ENCODE measurements at places on chromosomes 2 and 18.

- no peak for DNase-seq
Observed at GRCh38 chr18:51617572-51618260, 420.2 kb upstream of the MEX3C start.

- no peak for DNase-seq
Observed at GRCh38 chr2:134501476-134502091, 217.2 kb downstream of the TMEM163 start.

- peak; percentile 40 for DNase-seq
Observed at GRCh38 chr18:79522451-79523205, 126.9 kb downstream of the NFATC1 start.

- DNase-seq, result no peak
Observed at GRCh38 chr2:29567906-29568520, 353.4 kb downstream of the ALK start.

DNA sequence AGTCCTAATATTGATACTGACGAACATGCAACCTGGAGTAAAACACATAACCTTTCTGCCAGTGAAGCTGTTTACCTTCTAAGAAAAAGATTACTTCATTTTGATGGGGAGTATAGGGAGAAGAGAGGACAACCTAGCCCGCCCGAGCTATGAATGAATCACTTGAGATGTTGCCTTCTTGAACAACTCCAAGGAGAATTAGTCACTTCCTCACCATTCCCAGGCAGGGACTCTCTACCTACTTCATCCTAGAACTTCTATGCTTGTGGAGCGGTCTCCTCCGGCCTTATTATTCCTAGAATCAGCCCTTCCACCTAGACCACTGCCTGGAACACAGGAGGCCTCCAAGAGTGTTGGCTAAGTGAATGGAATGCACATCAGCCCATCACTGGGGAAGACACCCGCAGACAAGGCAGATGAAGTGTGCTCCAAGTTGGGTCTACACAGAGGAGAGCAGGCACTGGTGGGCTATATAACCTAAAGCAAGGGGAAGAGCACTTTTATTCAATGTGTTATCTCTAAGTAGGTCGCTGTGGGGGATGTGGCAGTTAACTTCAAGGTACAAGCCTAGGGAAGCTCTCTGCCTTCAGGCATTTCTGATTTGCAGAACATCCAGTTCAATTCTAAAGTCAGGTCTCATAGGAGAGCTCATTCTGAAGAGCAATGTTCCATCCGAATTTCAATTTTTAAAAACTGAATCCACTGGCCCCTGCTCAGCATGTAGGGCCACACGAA is 57.4 kb downstream of the STK39 start:
- DNase-seq, result no peak

GRCh38 chr18:49894517-49895226 is 81.3 kb upstream of the ACAA2 start:
- DNase-seq, result no peak

DNA sequence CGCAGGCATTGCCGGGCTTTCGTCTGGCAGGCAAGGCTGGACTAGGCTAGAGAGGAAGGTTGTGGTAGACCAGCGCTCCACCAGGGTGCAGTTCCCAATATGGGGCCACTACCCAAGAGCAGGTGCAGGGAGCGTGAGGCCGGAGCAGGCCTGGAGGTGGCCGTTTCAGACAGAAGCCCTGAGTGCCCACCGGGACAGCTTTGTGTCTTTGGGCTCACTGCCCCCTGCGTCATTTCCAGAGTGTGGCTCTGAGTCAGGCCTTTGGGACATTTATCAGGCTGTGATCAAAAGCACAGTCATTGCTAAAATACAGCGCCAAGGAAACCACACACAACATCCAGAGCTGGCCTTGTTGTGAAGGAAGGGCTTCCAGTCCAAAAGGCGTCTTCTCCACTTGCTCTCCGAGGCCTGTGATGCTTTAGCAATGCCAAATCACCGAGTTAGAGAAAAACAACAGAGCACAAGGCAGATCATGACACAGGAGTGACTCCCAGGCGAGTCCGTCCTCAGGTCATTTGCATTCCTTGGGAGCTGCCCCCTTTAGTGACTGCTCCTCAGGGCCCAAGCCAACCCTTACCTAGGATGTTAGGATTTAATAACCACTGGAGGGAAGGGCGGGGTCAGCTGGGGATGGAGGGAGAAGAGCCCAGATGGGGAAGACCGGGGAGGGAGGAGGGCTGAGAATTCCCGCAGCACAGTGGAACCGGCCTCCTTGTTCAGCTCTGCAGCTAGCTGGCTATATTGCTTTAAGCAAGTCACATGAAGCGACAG is 42.3 kb downstream of the RFX8 start:
- DNase-seq, result no peak

GRCh38 chr18:57855551-57855950 is 52.4 kb upstream of the ATP8B1 start:
- no peak for DNase-seq

GRCh38 chr2:241728627-241729026 is 5.8 kb upstream of the D2HGDH start:
- no peak for DNase-seq

DNA sequence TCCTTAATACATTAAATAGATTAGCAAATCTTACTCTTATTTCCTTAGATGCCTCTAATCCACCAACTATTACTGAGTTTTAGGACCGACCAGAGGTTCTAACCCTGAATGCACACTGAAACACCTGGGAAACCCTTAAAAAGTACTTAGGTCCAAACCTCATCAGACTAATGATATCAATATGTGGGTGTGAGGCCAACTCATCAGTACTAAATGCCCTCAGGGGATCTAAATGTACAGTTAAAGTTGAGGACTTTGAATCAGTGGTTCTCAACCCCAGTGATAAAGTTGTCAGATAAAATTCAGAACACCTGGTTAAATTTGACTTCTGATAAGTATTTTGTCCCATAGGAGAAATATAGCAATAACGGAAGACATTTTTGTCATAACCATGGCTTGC is 20.9 kb downstream of the MMADHC start:
- no peak for DNase-seq

DNA sequence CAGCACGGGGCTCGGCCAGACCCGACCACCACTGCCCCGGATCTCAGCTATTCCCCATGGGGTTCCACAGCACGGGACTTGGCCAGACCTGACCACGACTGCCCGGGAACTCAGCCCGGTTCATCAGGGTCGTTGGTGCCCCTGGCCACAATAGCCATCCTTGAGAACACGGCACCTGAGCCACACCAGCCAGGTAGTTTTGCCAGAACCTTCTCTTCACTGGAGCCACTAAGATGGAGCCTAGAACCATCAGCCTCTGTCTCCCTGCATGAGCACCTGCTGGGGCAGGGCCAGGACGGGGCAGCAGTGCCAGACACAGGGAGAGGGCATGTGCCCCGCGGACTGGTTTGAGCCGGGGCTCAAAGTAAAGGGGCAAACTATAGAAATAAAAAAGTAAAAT is 11.4 kb upstream of the KCNG2 start:
- DNase-seq, result no peak

DNA sequence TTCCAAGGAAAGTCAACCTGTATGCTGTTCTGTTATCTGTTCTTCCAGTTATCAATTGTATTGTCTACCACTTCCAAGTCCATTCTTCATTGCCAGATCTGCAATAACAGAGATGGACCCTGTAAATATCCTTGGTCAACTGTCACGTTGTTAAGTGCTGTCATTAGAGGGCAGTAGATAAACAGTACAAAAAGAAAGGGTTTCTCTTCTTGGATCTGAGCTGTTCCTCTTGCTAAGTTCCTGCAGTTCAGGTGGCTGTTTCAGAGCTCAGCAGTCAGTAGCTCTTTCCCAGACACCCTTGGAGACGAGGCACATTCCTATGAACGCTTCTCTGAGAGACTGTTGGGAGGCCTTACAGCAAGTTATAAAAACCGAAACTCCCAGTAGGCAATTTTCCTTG is 957.1 kb upstream of the CHAC2 start:
- DNase-seq, result no peak

GRCh38 chr2:55718165-55719008 is 24.7 kb upstream of the PNPT1 start:
- no peak for DNase-seq

DNA sequence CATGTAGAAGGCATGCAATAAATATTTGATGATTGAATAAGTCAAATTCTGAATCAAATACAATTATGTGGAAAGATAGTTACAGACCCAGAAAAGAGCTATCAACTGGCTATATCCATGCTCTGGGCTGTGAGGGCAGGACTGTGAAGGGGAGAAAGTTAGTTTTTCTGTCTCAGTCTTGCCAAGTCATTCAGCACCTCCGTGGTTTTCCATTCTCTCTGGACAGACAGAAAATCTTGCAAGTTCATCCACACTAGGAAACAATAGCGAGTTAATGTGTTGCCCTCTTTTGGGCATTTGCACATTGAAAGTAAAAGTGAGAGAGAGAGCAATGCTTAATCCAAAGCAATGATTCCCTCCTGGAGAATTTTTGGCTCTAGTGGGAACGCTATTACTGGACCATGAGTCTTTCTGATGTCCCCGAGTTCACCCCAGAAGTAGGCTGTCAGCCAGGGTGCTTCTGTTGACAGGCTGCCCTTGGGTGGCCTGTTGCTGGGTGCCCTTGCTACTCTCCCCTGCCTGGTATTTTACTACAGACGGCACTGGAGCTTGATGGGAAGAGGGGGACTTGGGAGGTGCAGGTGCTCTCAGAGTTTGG is 238.3 kb downstream of the LOXHD1 start:
- DNase-seq, result no peak

GRCh38 chr18:26215247-26215970 is 10.8 kb upstream of the TAF4B start:
- no peak for DNase-seq

DNA sequence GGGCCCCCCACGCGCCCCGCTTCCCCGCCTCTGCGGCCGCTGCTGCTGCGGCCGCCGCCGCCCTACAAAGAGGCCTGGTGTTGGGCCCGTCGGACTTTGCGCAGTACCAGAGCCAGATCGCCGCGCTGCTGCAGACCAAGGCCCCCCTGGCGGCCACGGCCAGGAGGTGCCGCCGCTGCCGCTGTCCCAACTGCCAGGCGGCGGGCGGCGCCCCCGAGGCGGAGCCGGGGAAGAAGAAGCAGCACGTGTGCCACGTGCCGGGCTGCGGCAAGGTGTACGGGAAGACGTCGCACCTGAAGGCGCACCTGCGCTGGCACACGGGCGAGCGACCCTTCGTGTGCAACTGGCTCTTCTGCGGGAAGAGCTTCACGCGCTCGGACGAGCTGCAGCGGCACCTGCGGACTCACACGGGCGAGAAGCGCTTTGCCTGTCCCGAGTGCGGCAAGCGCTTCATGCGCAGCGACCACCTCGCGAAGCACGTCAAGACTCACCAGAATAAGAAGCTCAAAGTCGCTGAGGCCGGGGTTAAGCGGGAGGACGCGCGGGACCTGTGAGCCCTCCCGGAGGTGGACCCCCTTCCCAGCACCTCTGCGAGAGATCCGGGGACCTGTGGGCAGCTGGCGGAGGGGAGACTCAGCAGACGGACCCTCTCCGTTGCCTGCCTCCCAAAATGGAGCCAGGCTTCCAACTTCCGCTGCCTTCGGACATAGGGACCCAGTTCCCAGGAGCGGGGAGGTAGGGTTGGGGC is 1.9 kb downstream of the SP5 start:
- no peak for DNase-seq

DNA sequence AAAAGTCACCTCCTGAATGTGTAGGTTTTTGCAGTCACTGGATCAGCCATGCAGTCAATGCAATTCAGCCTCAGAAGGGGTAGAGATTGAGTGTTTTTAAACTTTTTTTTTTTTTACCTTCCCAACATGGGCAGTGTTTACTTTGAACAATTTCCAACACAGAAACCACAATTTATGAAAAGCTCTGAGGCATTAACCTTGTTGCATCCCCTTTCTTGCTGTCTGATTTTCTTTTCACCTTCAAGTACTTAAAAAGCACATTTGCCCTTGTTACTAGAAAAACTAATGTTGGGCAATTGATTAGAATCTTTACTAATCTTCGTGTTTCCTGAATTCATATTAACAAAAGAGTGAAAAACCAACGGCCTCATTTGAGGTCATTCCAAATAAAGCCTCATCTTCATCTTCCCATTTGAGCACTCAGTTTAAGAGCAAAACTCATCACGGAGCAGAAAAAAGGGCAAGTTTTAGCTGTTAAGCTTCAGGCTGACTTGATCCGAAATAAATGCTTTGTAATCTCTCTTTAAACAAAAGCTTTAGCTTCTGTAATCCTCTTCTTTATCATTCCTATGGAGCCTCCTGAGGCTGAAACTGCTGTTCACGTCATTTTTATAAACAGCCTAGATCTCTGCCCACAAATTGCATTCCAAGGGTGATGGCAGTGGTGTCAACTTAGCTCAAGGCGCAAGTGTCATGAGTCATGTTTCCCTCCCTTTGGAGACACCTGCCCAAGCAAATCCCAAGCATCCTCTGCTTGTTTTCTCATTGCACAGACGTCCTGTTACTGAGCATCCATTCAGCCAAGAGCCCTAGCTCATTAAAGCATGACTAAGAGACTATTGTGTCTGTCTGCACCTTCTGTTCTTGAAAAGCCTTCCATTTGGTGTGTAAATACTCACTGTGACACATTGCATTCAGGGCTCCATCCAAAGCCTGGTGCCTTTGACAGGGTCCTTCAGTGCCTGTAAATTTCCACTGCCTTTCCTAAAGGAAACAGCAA is 107.7 kb downstream of the HNMT start:
- no peak for DNase-seq

- DNase-seq, result no peak
Observed at GRCh38 chr2:188600536-188601210, 309.0 kb downstream of the GULP1 start.

GRCh38 chr2:146004462-146004861 is 1484.5 kb upstream of the ZEB2 start:
- no peak for DNase-seq

- DNase-seq, result no peak
Observed at GRCh38 chr18:45085916-45086624, 405.4 kb downstream of the SETBP1 start.

DNA sequence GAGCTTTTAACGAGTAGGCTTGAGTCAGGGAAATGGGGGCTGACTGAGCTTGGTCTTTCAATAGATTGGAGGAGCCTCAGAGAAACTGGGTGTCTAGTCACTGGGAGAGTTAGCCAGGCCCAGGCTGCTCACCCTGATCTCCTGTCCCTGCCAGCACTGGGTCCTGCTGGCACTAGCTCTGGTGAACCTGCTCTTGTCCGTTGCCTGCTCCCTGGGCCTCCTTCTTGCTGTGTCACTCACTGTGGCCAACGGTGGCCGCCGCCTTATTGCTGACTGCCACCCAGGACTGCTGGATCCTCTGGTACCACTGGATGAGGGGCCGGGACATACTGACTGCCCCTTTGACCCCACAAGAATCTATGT is 720 bp downstream of the KRTCAP3 start:
- no peak for DNase-seq

Measured in stimulated activated CD8-positive, alpha-beta memory T cell treated with anti-CD3 and anti-CD28 coated beads, Interleukin-4, amount 100 ng/mL, for 4 hours (primary cell).